ENCODE measurements at places on chromosomes 3 and 15. TPM values are rescaled to one million over a fixed set of nuclear protein-coding genes. Genes with fewer than 3 reads are reported as not detected.

Gene LYZL4
- total RNA-seq = not detected

Gene PTPRG
- total RNA-seq = 76.8 TPM

Gene MBNL1
- total RNA-seq = 137 TPM

Gene PAK6
- total RNA-seq = not detected

Gene ROPN1
- not detected for total RNA-seq

Gene CDC25A
- total RNA-seq = 1.3 TPM

Gene MORC1
- total RNA-seq = not detected

Gene GJD2
- not detected for total RNA-seq

Gene MUSTN1
- not detected for total RNA-seq

Gene TP63
- total RNA-seq = not detected

Gene SLC22A13
- total RNA-seq = not detected

Gene ZNF662
- 1.4 TPM for total RNA-seq

Gene CD200R1
- total RNA-seq = not detected

Gene HRH1
- total RNA-seq = 7.5 TPM

Gene PHLDB2
- 51.0 TPM for total RNA-seq

Gene CPNE9
- not detected for total RNA-seq

Gene P4HTM
- 26.0 TPM for total RNA-seq

Gene PCOLCE2
- total RNA-seq = 3.5 TPM

Gene SGO1
- 0.47 TPM for total RNA-seq

Gene GOLGA6L7
- total RNA-seq = not detected

Gene IGDCC3
- not detected for total RNA-seq

Gene GNAT1
- not detected for total RNA-seq

Gene CCDC39
- 0.23 TPM for total RNA-seq

Gene CD80
- not detected for total RNA-seq

Gene GALNT15
- 1.3 TPM for total RNA-seq

Gene PPIB
- 535 TPM for total RNA-seq

Gene VILL
- 7.0 TPM for total RNA-seq

Gene C3orf20
- 0.09 TPM for total RNA-seq

Gene DBR1
- 7.7 TPM for total RNA-seq

Gene XCR1
- total RNA-seq = not detected

Gene VPS8
- total RNA-seq = 44.0 TPM

Gene CCR9
- total RNA-seq = not detected

Gene POLG
- 45.5 TPM for total RNA-seq

Gene TNNC1
- total RNA-seq = 1.2 TPM

Gene MRPL47
- 27.4 TPM for total RNA-seq

Gene SLC22A14
- not detected for total RNA-seq

Gene CAND2
- 6.0 TPM for total RNA-seq
